Karpas-422 (cell line): ENCODE measurements at places on chromosomes 6 and 20.

- no peak for DNase-seq
Observed at GRCh38 chr6:147441751-147442150, 66.7 kb upstream of the SAMD5 start.

- no peak for DNase-seq
Observed at GRCh38 chr6:110093981-110094380, 85.5 kb downstream of the WASF1 start.

- DNase-seq: no peak
Observed at GRCh38 chr20:18187020-18187419, 49.4 kb downstream of the KAT14 start.

GRCh38 chr6:169638388-169638787 is 63.4 kb downstream of the WDR27 start:
- DNase-seq: no peak

DNA sequence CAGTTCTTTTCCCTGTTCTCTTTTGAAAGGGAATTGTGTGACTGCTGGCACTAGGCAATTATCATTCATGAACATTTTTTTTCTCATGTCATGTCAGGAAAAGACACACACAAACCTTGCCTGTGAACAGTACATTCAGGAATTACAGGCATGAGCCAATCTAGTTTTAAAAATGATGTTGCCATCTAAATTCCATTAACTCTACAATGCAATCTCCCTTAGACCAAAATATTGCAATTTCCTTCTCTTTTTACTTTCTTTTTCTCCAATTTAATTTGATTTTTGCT is 127.5 kb upstream of the STMND1 start:
- no peak for DNase-seq

- DNase-seq: peak; percentile 58
Observed at GRCh38 chr6:30397697-30398096, 52.7 kb downstream of the RPP21 start.

GRCh38 chr20:8007490-8007889 is 12.1 kb downstream of the TMX4 start:
- no peak for DNase-seq

DNA sequence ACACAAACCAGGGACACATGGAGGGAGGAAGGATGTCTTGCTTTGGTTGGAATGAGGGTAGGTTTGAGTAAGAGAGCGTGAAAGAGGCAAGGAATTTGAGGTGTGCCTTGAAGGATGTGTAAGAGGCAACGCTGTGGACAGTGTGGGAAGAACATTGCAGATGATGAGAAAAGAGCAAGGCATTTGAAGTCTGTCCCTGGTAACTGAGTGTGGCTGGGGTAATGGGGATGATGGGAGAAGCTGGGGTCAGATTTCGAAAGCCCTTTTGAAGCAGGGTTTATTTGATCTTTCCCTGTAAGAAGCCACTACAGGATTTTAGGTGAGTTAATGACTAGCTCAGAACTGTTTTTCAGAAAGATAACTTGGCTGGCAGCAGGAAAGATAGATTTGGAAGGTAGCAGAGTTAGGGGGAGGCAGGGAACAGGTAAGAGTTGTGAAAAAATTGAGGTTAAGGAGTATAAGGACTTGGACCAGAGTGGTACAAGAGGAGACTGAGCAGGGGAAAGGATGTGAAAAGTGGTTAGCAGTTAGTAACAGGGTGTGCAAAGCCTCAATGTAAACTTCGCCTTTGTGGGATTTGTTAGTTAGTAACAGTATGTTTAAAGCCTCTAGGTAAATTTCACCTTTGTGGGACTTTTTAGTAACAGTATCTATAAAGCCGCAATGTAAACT is 17.7 kb downstream of the UTRN start:
- DNase-seq: no peak

DNA sequence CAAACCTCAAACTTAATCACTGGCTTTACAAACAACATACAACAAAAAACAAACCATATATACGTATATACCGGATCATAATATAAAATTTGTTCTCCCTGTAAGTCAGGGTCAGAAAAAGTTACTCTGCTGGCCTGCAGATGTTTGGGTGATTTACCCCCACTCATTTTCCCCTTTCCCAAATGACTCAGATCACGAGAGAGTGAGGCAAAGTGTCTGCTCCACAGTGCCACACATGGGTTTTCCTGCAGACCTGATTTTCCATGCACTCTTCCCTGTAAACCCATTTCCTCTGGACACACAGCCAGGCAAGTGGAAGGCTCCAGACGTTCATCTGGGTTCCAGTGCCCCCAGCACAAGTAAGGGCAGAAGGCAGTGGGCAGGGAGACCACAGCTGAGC is 23.5 kb downstream of the GFOD1 start:
- no peak for DNase-seq

GRCh38 chr6:1461207-1461606 is 71.8 kb downstream of the FOXF2 start:
- DNase-seq: no peak

DNA sequence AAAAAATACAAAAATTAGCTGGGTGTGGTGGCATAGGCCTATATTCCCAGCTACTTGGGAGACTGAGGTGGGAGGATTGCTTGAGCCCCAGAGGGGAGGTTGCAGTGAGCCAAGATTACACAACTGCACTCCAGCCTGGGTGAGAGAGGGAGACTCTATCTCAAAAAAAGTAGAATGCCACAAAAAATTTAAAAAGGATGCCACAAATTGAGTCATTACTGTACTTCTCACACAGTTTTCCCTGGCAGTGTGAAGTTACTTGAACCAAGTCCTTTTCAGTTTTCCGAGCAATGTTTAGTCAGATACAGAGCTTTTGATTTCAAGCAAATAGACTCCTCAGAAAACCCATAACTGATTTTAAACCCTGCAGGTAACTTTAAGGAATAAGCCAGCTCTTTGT is 53.3 kb downstream of the TNFRSF21 start:
- DNase-seq: no peak

- no peak for DNase-seq
Observed at GRCh38 chr6:101402622-101403031, 9.1 kb downstream of the GRIK2 start.

GRCh38 chr6:134512981-134513391 is 195.1 kb upstream of the SGK1 start:
- DNase-seq: no peak

DNA sequence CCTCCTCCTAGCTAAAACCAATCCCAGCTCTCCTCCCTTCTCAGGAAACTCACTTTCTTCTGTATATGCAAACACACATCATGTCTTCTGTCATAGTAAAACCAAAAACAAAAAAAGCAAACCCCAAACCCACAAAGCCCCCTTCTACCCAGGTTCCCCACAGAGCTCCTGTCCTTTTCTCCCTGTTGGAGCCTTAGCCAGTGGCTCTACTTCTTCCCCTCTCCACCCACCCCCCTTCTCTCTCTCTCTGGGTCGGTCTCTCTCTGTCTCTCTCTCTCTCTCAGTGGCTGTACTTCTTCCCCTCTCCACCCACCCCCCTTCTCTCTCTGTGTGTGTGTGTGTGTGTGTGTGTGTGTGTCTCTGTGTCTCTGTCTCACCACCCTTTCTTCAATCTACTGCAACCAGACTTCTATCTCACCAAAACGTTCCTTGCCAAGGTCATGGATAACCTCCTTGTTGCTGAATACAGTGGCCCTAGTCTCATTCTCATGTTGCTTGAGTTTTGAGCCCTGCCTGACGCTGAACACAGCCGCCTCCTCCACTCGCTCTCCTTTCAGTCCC is 8.7 kb upstream of the OSER1 start:
- peak; percentile 22 for DNase-seq

DNA sequence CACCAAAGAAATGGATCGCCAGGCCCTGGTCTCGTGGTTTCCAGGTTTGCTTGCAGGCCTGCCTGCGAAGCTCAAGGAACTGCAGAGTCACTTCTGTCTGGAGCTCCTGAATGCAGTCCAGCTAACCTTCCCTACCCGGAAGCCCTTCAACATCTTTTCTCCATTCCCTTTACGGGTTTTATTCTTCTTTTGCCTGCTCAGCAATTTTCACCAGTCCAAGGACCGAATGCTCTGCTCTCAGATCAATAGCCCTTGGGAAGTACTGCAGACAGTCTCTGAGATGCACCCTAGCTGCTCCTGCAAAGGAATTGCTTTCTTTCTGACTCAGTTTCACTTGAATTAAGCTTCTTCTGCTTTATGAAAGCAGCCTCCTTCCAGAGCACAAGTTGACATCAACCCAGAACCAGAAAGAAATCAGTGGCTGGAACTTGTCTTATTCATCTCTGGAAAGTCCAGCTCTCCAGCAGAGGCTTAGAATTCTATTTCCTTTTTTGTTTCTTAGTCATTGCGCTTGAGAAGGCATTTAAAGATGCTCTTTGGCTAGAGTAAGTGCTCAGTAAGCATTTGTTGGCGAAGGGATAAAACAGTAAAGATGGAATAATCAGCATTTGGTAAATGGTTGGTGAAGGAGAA is 18.7 kb upstream of the YWHAB start:
- DNase-seq: no peak

DNA sequence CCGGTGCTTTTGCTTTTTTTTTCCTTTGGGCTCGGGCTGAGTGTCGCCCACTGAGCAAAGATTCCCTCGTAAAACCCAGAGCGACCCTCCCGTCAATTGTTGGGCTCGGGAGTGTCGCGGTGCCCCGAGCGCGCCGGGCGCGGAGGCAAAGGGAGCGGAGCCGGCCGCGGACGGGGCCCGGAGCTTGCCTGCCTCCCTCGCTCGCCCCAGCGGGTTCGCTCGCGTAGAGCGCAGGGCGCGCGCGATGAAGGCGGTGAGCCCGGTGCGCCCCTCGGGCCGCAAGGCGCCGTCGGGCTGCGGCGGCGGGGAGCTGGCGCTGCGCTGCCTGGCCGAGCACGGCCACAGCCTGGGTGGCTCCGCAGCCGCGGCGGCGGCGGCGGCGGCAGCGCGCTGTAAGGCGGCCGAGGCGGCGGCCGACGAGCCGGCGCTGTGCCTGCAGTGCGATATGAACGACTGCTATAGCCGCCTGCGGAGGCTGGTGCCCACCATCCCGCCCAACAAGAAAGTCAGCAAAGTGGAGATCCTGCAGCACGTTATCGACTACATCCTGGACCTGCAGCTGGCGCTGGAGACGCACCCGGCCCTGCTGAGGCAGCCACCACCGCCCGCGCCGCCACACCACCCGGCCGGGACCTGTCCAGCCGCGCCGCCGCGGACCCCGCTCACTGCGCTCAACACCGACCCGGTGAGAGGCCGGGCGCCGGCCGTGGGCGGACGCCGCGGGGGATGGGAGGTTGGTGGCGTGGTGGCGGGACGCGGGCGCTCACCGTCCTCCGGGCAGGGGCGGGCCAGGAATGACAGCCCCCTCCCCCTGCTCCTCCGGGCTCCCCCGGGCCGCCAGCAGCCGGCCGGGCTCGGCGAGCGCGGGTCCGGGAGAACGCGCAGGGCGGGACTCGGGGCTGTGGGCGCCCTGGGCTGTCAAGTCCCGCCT is 606 bp downstream of the ID4 start:
- DNase-seq: no peak

GRCh38 chr20:32528171-32528891 is 56.8 kb downstream of the NOL4L start:
- DNase-seq: no peak

GRCh38 chr20:23228912-23229311 is 121.7 kb upstream of the NXT1 start:
- no peak for DNase-seq
